Foreskin keratinocyte (primary cell): ENCODE measurements at places on chromosomes 3 and 15. TPM values are rescaled to one million over a fixed set of nuclear protein-coding genes. Genes with fewer than 3 reads are reported as not detected.

OR4M2 gene
- polyA plus RNA-seq: not detected in 2 replicates

ANKRD63 gene
- not detected in 2 replicates for polyA plus RNA-seq

SNX22 gene
- 0.29 and 0.33 TPM in 2 replicates for polyA plus RNA-seq

FSTL1 gene
- 29.5 and 32.3 TPM in 2 replicates for polyA plus RNA-seq

TLR9 gene
- not detected in 2 replicates for polyA plus RNA-seq

FOXL2NB gene
- 0.04 and 0.12 TPM in 2 replicates for polyA plus RNA-seq

LXN gene
- 7.9 and 11.4 TPM in 2 replicates for polyA plus RNA-seq
